H1 (cell line): ENCODE measurements at places on chromosomes 11 and 22. TPM values are rescaled to one million over a fixed set of nuclear protein-coding genes. Genes with fewer than 3 reads are reported as not detected.

ART5 gene
- 7.2 and 7.5 TPM in 2 replicates for total RNA-seq

EIF3F gene
- total RNA-seq, result 385 and 388 TPM in 2 replicates

GRCh38 chr11:1201395-1202153, 21.3 kb upstream of the MUC5B start:
- no peak for DNase-seq

DNA sequence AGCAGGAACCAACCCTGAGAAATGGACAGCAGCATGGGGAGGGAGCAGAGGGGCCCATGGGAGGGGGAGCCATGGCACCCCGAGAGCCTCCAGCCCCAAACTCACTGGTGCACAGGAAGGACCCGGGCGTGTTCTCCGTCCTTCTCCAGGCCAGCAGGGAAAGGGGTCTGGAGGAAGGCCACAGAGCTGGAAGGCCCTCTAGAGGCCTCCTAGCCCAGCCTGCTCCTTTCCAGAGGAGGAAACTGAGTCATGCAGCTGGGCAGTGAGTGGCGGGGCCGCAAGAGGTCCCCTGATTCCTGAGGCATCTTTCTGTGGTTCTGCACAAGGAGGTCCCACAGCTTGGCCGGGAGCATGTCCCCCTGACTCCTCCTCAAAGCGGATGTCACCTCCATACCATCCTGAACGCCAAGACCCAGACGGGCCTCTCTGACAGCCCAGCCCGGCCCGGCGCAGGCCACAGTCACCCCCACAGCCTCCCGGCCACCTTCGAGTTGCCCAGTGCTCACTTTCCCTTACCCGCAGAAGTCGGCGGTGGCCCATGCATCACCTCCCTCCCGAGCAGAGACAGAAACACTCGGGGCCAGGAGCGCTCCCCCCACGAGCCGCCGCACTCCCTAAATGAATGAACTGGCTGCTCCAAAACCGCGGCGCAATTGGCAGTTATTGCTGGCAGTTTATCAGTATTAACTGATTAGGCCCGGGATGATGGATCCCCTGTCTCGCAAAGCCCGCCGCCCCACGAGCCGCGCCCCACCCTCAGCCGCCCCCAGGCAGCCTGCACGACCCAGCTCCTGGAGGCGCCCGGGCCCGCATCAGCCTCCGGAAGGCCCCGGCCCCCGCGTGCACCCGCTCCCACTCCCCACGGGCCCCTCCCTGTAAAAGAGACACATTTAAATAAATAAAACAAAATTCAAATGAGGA, 272.5 kb downstream of the BUD13 start:
- no peak for DNase-seq

DNA sequence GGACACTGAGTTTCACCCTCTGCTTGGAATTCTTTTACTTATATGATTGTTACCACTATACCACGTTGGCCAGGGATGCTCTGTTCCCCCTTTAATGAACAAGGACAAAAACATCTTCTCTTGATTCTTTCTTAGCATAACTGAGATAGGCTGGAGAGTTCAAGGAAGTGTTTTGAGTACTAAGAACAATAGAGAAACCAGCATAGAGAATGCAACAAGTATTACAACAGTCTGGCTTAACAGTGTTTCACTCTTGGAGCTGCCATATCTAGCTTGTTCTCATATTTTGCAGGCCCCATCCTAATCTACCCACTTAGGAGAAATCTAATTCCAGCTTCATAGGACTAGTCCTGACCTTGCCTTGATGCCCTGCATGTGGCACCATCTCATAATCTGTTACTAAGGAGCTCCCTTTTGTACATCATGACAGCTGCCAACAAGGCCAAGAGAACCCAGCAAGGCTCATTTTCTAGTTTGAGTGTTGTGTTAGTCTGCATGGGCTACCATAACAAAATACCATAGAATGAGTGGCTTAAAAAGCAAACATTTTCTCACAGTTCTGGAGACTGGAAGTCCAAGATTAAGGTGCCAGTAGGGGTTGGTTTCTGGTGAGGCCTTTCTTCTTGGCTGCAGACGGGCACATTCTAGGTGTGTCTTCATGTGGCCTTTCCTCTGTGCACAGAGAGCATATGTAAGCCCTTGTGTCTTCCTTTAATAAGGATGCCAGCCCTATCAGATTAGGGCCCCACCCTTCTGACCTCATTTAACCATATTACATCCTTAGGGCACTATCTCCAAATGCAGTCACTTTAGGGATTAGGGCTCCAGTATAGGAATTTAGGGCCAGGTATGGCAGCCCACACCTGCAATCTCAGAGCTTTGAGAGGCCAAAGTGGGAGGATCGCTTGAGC, 37.8 kb downstream of the PACS1 start:
- DNase-seq, result no peak

DNA sequence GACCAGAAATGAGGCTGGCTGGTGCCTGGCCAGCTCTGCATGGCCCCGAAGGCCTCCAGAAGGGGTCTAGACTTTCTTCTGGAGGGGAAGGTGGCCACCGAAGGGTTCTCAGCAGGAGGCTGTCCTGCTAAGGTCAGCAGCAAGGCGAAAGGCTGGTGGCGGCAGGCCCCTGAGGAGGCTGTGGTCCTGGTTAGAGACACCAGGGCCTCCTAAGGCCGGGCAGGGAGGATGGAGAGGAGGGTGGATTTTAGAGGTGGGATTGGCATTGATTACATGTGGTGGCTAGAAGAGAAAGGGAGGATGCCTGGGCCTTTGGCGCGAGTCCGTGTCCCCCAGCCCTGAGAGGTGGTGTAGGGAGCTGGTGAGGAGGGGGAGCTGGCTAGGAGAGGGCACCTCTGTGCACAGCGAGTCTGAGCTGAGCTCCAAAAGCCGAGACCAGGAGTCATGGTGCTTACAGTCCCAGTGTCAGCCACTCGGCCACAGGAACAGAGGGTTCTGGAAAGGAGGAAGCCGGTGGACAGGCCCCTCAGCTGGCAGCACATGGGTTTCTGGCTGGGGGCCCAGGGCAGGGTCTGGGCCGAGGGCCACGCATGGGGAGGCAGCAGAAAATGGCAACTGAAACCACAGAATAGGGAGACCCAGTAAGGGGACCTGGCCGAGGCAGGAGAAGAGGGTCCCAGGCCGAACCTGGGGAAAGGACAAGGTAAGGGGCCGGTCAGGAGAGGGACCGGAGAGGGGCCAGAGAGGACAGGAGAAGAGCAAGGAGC, 2.5 kb downstream of the FERMT3 start:
- DNase-seq, result no peak

DNA sequence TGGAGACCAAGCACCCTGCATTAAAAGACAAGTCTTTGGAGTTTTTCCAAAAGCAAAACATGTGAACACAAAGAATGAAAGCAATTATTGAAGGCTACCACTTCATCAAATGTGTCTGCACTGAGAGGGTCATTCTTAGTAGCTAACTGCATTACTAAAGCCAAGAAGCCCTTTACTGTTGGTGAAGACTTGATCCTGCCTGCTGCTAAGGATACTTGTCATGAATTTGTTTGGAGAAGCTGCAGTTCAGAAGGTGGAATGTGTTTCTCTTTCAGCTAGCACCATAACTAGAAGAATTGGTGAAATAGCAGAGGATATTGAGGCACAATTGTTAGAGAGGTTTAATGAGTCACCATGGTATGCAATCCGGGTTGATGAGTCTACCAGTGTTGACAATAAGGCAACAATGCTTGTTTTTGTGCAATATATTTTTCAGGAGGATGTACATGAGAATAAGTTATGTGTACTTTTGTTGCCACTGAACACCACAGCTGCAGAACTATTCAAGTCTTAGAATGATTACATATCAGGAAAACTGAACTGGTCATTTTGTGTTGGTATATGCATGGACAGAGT, 457.3 kb upstream of the ISX start:
- no peak for DNase-seq

DNA sequence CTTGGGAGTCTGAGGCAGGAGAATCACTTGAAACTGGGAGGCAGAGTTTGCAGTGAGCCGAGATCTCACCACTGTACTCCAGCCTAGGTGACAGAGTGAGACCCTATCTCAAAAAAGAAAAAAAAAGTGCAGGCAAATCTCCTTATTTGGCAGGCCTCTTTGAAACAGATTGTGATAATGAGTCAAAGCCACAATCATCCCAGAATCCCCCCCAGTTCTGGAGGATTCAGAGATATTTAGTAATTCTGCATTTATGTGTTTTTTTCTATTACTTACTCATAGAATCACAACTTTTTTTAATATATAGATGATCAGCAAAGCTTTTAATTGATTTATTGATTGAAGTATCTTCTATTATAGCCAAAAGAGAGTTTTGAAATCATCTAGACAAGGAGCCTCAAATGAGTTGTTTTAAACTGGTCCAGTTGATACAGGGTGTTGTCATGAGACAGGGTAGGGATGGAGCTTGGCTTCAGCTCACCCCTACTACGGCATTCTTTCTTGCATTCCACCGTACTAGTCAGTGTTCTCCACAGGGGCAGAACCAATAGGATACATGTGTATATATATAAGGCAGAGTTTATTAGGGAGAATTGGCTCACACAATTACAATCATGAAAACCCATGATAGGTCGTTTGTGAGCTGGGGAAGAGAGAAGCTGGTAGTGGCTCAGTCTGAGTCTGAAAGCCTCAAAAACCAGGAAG, 39.3 kb upstream of the SORL1 start:
- DNase-seq, result no peak
